ENCODE measurements at places on chromosomes 5 and 9.

DNA sequence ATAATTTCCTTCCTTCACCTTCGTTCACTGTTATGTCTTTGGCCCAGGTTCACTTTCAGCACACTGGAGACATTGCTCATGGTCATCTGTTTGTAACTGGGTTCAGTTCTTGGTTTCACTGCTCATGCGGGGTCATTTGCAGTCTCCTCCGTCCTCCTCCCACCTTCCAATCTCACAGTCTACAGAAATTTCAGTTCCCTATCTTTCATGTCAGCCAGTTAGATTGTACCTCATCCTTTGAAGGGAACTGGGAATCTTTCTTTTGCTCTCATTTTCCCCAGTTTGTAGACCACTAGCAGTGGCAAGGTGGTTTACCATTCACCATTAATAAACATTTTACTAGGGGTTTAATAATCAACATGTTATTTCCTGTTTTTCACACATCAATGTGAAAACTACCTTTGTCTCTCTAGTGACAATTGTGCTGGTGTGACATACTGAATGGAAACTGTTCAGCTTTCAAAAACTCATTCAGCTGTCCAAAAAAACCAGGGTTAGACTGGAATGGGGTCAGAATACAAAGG lies 100.9 kb upstream of the IL6ST start:
- no peak for DNase-seq

GRCh38 chr5:163867738-163868137 lies 362.3 kb downstream of the MAT2B start:
- DNase-seq = no peak

- DNase-seq = no peak
Measured at GRCh38 chr5:151648089-151648488, 38.6 kb downstream of the SPARC start.

- no peak for DNase-seq
Measured at GRCh38 chr5:96220610-96221390, 212.2 kb downstream of the PCSK1 start.

- no peak for DNase-seq
Measured at GRCh38 chr5:141957367-141957996, 520 bp downstream of the PCDH12 start.

DNA sequence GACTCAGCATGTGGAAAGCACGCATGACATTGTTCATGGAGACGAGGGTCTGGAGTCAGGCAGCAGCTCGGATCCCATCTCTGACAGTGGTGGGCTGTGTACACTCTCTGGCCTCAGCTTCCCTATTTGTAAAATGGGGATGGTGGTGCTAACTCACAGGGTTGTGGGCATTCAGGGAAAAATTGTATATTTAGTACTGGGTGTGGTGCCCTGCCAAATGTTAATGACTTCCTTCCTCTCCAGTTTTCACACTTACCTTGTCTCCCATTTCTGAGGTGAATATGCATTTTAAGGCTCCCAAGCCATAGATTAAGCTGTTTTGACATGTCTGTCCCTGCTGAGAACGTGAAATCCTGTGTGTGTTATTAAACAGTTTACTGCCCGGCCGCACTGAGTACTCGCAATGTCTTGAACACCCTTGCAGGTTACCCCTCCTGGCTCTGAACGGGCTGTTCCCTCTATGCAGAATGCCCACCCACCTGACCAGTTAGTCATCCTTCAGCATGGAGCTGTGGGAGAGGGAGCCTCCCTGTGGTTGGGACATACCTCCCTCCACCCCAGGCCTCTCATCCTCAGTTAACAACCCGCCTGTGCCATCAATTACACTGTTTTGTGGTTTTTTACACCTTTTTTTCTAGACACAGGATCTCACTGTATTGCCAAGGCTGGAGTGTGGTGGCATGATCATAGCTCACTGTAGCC lies 25.8 kb downstream of the TJP2 start:
- no peak for DNase-seq

DNA sequence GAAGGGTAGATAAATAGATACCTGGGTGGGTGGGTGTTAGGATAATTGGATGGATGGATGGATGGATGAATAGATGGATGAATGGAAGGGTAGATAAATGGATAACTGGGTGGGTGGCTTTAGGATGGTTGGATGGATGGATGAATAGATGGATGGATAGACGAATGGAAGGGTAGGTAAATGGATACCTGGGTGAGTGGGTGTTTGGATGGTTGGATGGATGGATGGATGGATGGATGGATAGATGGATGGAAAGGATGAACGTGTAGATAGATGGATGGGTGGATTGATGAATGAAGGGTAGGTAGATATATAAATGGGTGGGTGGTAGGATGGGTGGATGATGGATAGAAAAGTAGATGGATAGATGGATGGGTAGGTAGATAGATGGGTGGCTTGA lies 59.8 kb upstream of the RXRA start:
- no peak for DNase-seq

DNA sequence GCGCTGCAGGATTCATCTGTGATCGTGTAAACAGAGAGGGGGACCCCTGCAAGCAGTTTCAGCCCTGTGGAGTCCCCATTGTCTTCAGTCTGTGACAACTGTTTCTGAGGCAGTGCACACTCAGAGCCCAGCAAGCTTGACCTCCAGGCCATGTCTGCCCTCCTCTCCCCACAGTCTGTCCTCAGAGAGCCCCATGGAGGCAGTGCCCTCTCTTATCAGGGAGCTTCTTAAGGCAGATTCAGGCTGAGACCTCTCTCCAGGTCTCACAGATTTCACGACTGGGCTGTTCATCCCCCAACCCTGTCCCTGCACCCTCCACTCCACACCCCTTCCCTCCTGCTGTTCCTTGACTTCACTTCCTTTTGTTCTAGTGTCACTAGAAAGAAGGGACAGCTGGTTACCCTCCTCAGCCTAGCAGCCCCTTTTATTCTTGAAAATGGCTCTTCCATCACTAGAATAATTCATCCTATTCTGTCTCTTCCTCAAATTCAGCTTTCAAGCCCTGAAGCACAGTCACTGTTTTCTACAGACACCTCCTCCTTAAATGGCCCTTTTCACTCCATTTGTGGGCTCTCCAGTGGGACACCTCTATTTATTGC lies 218.4 kb downstream of the MED10 start:
- DNase-seq = no peak

DNA sequence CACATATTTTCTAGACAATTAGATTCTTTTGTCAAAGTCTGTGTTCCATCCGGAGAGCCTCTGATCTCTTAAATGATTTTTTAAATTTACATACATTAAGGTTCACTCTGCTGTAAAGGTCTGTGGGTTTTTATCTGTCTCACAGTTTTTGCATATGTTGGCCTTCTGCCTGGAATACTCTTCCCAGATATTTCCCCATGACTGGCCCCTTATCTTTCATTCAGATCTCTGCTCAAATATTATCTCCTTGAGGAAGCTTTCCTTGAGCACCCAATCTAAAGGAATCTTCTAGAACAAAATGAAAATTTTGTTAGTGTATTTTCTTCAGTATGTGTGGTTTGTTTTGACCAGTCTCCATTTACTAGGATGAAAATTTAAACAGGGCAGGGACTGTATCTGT lies 26.3 kb downstream of the FAF2 start:
- no peak for DNase-seq

DNA sequence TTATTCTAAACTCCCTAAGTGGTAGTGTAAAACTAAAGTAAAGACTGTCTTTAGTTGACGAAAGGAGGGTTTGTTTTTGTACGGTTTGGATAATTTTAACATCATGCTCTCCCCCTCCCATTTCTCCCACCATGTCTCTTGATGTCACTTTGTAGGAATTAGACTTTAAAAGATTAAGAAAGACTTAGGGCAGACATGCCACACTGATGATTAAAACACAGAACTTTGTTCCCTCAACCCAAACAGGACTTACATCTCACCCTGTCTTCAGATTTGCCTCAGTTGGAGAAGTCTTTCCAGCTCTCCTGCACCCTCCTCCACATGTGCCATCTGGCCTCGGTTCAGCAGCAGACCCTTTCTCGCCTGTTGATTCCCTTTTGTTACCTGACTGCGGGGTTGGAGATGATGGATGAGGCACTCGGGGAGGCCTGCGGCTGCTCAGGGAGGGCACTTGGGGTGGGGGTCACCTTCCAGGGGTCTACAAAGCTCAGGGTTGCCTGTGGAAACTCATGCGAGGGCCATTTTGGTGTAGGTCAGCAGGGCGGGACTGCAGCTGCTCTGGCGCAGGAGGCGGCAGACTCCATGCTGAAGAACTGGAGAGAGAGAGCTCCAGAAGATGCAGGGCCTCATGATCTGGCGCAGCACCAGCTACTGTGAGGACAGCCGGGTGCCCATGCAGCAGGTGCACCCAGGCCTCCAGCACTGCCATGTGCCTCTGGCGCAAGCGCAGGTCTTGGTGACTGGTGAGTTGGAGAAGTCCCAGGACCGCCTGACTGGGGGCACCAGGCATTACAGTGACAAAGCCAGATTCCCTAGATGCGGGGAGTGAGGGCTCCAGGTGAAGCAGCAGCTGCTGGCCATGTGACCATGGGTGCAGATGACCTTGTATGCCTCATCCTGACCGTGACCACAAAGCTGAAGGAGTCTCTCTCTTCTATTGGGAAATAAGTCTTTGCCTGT lies 24.5 kb upstream of the EXOC3 start:
- no peak for DNase-seq

- no peak for DNase-seq
Measured at GRCh38 chr5:118637947-118638670, 350.2 kb downstream of the DTWD2 start.
